ENCODE measurements at places on chromosomes 5 and 9.

GRCh38 chr5:143044265-143044664 lies 274.1 kb downstream of the ARHGAP26 start:
- peak; percentile 32 for DNase-seq

- DNase-seq, result no peak
Observed at GRCh38 chr5:18036531-18036930, 402.3 kb downstream of the TAF11L14 start.

DNA sequence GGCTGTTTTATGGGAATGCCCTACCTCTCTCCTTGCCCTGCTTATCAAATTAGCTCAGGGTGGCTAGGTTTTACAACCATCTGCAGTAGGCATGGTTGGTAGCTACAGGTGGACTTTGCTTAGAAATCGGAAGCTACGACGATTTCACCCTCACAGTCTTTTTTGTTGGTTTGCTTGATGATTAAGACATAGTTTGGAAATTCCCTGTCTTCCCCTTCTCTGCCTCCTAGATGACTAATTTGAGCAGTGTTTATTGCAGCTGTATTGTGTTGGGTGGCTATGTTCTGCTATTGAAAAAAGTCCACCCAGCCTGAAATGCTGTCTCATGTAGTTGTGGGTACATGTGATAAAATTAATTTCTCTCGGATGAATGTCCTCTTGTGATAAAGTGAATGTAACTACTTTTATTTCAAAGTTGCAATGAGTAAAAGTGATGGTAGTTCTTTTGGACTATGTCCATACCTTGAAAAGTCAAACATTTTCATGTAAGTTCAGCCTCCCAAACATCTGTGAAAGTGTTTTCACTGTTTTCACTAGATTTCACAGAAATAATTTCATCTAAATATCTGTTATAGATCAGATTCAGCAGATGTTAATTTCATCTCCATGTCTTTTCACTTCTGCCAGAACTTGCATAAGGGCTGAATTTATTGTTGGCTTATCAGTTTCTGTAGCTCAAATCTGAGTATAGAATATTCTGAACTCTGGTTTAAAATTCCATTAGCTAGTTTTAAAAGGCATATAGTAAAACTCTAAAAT lies 37.3 kb upstream of the FYB1 start:
- no peak for DNase-seq

- DNase-seq, result peak; percentile 95
Observed at GRCh38 chr9:105975886-105976645, 281.7 kb downstream of the TMEM38B start.

DNA sequence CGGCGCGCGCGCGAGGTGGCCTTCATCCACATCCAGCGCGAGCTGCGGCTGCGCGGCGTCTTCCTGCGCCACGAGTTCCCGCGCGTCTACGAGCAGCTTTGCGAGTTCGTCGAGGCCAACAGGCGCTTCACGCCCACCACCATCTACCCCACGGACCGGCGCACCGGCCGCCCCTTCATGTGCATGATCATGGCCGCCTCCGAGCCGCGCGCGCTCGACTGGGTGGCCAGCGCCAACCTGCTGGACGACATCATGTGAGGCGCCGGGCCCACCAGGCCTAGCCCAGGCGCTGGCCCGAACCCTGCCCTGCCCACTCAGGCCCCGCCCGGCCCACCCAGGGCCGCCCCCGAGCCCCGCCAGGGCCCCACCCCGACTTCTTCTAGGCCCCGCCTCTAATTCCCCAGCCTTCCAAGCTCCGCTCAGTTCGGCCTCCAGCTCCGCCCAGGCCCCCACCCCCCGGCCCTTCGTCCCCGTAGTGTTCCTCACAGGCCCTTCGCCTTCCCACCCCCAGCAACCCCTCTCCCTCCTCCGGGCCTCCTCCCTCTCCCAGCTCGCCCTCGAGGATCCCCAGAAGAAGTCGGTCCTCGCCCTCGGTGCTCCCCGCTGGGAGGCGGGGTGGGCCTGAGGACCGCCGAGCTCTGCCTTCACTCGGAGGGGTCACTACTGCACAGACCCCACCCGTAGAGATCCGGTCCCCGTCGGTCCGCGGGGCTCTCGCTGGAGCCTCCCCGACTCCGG lies 2.0 kb upstream of the PHPT1 start:
- no peak for DNase-seq

DNA sequence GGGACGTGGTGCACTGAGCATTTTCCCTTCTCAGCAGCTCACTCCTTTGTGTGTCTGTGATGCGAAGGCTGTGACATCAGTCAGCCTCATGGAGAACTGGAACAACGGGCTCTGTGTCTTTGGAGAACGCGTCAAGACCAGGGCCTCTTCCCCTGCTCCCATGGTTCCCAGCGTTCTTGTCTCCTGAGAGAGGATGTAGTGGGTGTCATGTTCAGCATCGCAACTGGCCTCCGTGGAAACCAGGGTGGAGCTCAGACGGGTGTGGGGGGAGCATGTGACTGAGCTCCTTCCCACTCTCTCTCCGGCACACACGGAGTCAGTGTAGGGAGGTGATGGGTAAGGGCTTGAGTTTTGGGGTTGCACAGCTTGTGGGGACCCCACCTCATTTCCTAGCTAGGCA lies 59.7 kb downstream of the TENT4A start:
- DNase-seq, result peak; percentile 20

DNA sequence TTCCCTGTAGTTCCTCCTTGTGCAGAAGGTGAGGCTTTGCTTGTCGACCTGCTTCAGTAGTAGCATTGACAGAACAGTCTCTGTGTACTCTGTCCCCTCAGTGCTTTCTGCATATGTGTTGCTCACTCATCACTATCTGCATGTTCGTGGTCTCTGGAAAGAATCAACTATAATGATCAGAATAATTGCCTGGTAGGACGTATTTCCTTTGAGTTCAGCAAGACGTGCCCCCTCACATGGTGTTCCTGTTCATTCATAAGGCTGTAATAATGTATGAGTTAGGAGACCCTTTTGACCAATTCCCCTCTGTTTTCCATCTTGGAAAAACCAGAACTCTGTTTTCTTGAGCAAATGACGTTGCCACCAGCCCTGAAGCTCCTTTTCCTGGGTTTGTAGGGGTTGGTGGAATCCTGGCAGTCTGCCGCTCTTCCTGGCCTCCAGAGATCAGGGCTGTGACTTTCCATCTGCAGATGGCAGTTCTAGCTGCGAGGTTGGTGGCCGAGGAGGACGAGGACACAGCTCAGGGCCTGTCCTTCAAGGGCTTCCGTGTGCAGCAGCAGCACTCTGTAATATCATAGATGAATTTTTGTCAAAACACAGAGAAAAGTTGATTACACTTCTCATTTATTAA lies 61.9 kb downstream of the EXOSC2 start:
- DNase-seq, result no peak

- DNase-seq, result no peak
Observed at GRCh38 chr9:108609227-108609896, 246.4 kb downstream of the ACTL7B start.

DNA sequence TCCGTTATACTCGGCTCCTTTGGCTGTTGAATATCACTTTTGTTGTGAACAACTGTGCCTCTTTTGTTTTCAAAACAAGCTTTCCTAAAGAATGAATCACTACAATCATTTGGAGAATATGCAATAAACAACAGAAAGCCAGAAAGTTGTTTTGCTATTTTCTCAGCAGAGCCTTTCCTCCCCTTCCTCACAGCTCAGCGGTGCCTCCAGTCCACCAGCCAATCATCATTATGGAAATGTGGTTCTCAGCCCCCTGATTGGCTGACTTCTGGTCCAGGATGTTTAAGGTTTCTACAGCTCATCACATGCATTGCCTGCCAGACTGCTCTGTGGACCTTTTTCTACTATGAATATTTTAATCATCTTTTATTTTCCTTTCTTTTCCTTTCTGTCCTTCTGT lies 9.1 kb upstream of the ZNF608 start:
- peak; percentile 63 for DNase-seq
